Colonic mucosa (tissue), 4 donors: ENCODE measurements at places on chromosomes 5 and 9. TPM values are rescaled to one million over a fixed set of nuclear protein-coding genes. Genes with fewer than 3 reads are reported as not detected.

DNA sequence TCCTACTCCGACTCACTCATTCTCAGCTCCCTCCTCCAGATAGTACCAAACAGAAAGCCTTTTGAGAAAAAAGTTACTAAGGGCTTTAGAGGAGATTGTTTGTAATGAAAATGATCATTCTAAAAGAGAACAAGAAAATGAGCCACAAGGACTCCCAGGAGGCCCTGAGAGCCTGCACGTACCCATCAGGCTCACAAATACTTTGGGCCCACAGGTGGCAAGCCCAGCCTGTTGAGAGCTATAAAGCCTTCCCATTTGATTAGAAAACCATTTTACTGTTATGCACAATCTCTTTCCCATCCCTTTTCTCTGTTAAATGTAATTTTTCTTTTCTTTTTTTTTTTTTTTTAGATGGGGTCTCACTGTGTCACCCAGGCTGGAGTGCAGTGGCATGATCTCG, 136.1 kb downstream of the LHFPL2 start:
- no peak for DNase-seq

Gene CARTPT
- total RNA-seq, result 0.67 TPM

DNA sequence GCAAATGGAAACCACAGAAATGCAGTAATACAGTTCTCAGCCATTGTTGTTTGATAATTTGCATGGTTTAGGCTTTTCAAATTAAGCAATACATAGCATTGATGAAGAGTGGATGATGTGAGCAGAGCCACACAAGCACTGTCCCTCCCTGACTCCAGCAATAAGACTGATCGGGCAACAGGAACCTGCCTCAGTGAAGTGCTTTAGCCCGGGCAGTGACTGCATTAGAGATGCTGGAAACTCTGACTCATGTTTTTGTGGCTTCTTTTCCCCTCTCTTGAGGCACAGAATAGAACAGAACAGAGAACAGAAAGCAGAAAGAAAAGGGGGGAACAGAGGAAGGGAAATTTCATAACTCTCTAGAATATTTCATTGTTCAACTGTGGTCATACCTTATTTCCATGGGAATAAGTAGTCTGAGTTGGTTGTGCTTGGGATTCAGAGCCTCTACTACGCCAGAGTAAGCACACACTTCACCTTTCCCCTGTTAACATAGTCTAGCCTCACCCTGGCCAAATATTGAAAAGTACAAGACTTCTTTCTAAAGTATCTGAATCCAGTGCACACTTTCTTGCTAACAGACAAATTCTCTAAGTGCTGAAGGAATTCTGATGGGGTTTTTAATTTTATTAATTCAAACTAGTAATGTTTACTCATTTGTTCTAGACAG, 164.8 kb upstream of the VCAN start:
- DNase-seq, result no peak

- no peak for DNase-seq
These were observed 805.5 kb downstream of the EFNA5 start for GRCh38 chr5:106865279-106865678.

- no peak for DNase-seq
These were observed 55.2 kb upstream of the FYB1 start for GRCh38 chr5:39274398-39275085.

GRCh38 chr5:111063709-111064322, 7.7 kb upstream of the TSLP start:
- no peak for DNase-seq

- no peak for DNase-seq
These were observed 81.8 kb downstream of the NLN start for GRCh38 chr5:65803699-65804391.
